ENCODE measurements at places on chromosomes 4 and X.

DNA sequence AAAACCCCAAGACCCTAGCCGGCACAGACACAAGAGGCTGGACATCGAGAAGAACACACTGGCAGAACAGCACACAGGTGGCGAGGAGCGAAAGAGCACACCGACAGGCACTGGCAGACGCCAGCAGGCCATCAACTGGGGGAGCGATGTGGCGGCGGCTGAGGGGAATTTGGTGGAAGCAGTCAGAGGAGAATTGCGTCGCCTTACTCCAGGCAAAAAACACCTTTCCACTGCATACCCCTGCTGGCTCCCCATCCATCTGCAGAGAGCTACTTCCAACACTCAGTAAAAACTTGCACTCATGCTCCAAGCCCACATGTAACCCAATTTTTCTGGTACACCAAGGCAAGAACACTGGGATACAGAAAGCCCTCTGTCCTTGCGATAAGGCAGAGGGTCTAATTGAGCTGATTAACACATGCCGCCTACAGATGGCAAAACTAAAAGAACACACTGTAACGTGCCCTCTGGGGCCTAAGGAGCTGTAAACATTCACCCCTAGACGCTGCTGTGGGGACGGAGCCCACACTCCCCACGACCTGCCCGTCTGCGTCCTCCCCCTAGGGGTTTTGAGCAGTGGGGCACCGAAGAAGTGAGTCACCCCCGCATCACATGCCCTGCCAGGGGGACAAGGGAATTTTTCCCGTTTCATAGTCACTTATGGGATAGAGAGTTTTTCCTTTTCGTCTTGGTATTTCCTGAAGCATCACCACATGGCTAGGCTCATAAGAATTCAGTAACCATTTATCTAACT is 262.3 kb downstream of the KCTD8 start:
- no peak for DNase-seq
- H3K4me1 ChIP-seq, result no peaks in the 10 kb centered on the region
- H3K36me3 ChIP-seq, result no peaks in the 10 kb centered on the region
- no peak overlapping the region for H3K27ac ChIP-seq

GRCh38 chr4:118849867-118850487 is 14.1 kb upstream of the SEC24D start:
- no peak for DNase-seq
- no peak overlapping the region for H3K27ac ChIP-seq
- no peaks in the 10 kb centered on the region for H3K4me1 ChIP-seq
- no peaks in the 10 kb centered on the region for H3K27me3 ChIP-seq
- H3K36me3 ChIP-seq, result no peaks in the 10 kb centered on the region

GRCh38 chr4:13455411-13455810 is 28.7 kb downstream of the RAB28 start:
- DNase-seq, result no peak
- no peak overlapping the region for H3K4me3 ChIP-seq

DNA sequence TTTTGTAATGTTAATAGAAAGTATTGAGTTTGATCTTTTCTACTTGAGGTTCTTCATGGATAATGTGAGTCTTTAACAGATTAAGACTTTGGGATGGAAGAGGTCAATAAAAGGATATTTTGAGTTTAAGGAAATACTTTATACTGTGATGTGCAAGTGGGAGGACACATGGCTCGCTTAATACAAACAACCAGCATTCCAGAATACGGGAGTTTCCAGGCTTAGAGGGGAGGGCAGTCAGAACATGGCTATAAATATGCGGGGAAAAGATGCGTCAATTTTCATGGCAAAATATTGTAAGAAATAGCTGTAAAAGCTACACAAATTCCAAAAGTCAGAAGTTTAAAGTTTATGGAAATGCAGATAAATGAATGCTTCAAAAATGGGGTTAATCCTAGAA is 192.3 kb downstream of the AASDH start:
- no peak overlapping the region for H3K27ac ChIP-seq
- no peak overlapping the region for H3K4me3 ChIP-seq
- H3K4me1 ChIP-seq, result no peaks in the 10 kb centered on the region
- H3K27me3 ChIP-seq, result no peaks in the 10 kb centered on the region

DNA sequence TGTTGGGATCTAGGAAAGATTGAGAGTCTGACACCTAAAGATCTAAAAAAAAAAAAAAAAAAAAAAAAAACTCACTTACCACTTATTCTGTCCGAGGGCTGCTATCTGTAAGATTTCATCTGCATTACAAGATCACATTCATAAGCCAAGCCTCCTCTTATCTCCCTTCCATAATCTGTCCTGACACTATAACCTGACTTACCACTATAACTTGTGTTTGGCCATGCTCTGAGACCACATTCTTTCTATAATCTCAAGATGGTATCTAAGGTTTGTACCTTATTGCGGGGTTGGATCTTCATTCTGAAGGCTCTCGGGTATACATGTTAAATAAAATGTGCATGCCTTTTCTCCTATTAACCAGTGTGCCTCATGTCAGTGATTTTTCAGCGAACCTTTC is 144.4 kb downstream of the MAGEB17 start:
- no peaks in the 10 kb centered on the region for H3K36me3 ChIP-seq
- H3K27me3 ChIP-seq, result no peaks in the 10 kb centered on the region
- no peaks in the 10 kb centered on the region for H3K4me1 ChIP-seq
- DNase-seq, result no peak

All from prostate gland (tissue), 2 donors.